Astrocyte (in vitro differentiated cells and primary cell): ENCODE measurements at places on chromosomes 1 and 21. TPM values are rescaled to one million over a fixed set of nuclear protein-coding genes. Genes with fewer than 3 reads are reported as not detected.

DNA sequence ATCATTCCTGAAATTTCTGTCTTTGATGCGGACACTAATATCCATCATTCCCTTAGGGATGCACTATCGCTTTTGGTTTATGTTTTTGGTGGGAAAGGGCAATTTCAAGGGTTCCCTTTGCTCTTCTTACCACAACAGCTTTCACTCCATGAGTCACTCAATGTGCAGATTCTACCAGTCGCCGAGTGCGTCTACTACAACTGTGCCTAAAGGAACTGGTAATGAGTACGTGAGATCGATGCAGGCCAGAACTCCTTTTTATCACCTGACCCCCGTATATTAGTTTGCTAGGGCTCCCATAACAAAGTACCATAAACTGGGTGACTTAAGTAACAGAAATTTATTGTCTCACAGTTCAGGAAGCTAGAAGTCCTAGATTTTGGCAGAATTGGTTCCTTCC lies 27.5 kb upstream of the TMEM54 start:
- DNase-seq: no peak
- H3K36me3 ChIP-seq: no peaks in the 10 kb centered on the region
- no peak overlapping the region for H3K4me3 ChIP-seq
- H3K27ac ChIP-seq: no peak overlapping the region

DNA sequence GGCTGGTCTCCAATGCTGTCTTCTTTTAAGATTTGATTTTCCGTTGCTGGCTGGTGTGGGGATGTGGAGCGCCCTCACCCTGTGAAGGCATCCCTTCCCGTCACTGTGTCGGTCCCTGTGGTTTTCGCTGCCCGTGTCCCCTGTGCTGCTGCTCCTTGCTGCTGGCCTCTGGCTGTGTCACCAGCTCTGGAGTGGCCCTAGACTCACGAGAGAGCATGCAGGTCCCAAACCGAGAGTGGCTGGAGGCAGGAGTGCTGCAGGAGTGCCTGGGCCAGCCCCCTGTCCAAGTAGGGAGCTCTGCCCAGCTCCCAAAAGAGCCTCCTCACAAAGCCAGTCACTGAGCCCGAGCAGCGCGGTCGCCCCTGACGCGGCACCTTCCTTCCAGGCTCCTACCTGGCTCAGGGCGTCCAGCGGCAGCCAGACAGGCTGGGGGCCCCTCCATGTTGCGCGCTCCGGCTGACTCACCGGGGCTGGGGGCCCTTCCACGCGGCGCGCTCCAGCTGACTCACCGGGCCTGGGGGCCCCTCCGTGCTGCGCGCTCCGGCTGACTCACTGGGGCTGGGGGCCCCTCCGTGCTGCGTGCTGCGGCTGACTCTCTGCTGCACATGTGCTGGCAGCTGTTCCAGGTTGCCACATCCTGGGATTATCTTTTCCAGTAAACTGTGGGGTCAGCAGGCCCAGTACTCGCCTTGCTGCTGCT lies 106.7 kb upstream of the COL6A1 start:
- peaks cover 35% of the 10 kb centered on the region for H3K4me1 ChIP-seq
- H3K36me3 ChIP-seq: no peaks in the 10 kb centered on the region
- H3K27ac ChIP-seq: peak overlapping the region; percentile 96
- peak overlapping the region; percentile 41 for H3K4me3 ChIP-seq
- no peaks in the 10 kb centered on the region for H3K27me3 ChIP-seq

GRCh38 chr1:66623812-66624211 lies 89.9 kb downstream of the SGIP1 start:
- peak overlapping the region; percentile 77 for H3K27ac ChIP-seq
- H3K4me1 ChIP-seq: peaks cover 20% of the 10 kb centered on the region

DNA sequence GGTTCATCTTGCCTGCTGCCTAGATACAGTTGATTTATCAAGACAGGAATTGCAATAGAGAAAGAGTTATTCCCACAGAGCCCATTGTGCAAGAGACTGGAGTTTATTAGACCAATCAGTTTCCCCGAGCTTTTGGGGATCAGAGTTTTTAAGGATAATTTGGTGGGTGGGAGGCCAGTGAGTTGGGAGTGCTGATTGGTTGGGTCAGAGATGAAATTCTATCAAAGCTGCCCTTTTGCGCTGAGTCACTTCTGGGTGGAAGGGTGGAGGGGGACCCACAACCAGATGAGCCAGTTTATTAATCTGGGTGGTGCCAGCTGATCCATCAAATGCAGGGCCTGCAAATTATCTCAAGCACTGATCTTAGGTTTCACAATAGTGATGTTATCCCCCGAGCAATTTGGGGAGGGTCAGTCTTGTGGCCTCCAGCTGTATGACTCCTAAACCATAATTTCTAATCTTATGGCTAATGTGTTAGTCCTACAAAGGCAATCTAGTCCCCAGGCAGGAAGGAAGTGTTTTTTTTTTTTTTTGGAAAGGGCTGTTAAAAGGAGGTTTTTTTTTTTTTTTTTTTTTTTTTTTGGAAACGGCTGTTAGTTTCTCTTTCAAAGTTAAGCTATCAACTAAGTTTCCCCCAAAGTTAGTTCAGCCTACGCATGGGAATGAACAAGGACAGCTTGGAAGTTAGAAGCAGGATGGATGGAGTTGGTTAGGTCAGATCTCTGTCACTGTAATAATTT lies 7.4 kb downstream of the SLC16A4 start:
- no peaks in the 10 kb centered on the region for H3K27me3 ChIP-seq
- no peak overlapping the region for H3K4me3 ChIP-seq
- no peak overlapping the region for H3K27ac ChIP-seq
- DNase-seq: no peak
- peaks cover 8% of the 10 kb centered on the region for H3K36me3 ChIP-seq

GRCh38 chr21:35606146-35606545 lies 454.2 kb downstream of the SETD4 start:
- no peak for DNase-seq
- H3K36me3 ChIP-seq: no peaks in the 10 kb centered on the region
- H3K4me1 ChIP-seq: no peaks in the 10 kb centered on the region
- H3K27ac ChIP-seq: no peak overlapping the region
- H3K27me3 ChIP-seq: no peaks in the 10 kb centered on the region

- no peaks in the 10 kb centered on the region for H3K27me3 ChIP-seq
- DNase-seq: no peak
- no peaks in the 10 kb centered on the region for H3K36me3 ChIP-seq
- no peak overlapping the region for H3K27ac ChIP-seq
Measured at GRCh38 chr1:68590473-68590872, 93.6 kb upstream of the DEPDC1 start.

GRCh38 chr1:206774093-206774492 lies 1.8 kb upstream of the IL10 start:
- H3K4me1 ChIP-seq: peaks cover 8% of the 10 kb centered on the region
- H3K4me3 ChIP-seq: no peak overlapping the region
- no peak overlapping the region for H3K27ac ChIP-seq
- no peak for DNase-seq

RGS21 gene
- not detected in 2 replicates for total RNA-seq

SERPINC1 gene
- not detected in 2 replicates for total RNA-seq

SAMD13 gene
- total RNA-seq: 0.93 and 1.3 TPM in 2 replicates

CFHR1 gene
- total RNA-seq: 0.23 TPM in 1 of 2 replicates, not detected in the other

COL6A2 gene
- 120 and 194 TPM in 2 replicates for total RNA-seq

FLG gene
- total RNA-seq: 2.8 and 4.4 TPM in 2 replicates
